MV-4-11 (cell line): ENCODE measurements at places on chromosomes 7 and 10.

DNA sequence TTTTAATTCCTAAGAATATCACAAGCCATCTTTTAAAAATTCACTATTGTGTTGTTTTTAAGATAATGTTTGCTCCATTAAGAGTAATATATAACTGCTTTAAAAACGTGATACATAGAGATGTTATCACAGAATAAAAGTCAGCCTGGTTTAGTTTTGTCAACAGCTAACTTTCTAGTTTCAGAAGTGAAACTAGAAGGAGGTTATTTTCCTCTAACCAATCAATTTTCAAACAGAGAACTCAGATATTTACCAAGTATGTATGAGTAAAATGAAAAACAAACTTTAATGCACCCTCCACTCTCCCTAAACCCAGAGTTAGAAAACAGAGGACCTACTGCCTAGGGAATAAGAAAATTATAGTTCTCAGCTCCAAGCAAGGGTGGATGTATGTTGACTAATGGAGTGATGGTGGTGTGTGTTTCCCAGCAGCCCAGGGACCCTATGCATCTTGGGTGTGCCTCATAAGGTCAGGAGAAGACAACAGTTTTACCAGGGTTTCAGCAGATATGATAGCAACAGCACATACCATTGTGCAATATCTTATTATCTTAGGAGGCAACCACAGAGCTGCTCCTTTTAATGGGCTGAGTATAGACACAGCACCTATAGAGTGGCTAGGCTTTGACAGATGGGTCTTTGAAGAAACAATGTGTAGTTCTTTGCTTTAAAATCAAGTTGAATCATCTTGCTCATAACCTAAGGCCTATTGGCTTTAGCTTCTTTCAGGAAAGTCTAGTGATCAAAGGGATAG, 58.4 kb downstream of the PTPRZ1 start:
- DNase-seq: no peak

GRCh38 chr7:159032322-159032721, 112.3 kb downstream of the VIPR2 start:
- no peak for DNase-seq

DNA sequence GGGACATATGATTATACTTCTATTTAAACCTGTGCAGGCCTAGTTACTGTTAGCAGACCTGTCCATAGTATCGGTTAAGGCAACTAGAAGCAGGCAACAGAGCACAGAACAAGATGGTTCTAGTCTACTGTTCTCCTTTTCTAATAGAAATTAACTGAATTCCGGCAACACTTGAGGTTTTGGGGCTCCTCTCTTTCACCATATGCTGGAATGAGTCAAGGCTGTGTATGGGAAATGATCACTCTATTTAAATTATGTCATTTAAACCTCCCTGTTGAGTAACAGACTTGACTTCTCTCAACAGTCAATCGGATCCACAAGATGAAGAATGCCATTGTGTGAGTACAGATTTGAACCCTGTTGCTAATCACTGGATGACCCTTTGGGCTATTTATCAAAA, 6.2 kb upstream of the OTUD1 start:
- peak; percentile 95 for DNase-seq

DNA sequence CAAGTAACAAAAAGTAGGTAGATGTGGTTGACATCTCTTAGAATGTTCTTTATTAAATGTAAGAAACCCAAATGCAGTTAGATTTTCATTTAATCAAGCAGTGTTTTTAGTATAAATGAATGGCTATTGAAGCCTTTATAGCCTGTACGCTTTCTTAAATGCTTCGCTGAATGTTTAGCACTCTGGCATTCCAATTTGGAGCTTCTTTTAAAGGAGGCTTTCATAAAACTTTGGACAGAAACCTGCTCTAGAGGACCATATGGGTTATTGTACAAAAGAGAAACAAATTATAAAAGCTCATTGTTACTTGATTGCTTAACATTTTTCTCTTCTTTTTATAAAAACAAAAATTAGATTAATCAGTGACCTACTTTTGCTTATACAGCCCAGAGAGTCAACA, 59.5 kb downstream of the KCND2 start:
- DNase-seq: no peak

DNA sequence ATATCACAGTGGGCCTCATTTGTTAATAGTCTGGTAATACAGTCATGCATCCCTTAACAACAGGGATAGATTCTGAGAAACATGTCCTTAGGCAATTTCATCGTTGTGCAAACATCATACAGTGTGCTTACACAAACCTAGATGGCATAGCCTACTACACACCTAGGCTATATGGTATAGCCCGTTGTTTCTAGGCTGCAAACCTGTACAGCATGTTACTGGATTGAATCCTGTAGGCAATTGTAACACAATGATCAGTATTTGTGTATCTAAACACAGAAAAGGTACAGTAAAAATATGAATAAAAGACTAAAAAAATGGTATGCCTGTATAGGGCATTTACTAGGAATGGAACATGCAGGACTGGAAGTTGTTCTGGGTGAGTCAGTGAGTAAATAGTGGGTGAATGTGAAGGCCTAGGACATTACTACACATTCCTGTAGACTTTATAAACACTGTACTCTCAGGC, 12.0 kb upstream of the RHOBTB1 start:
- DNase-seq: no peak

GRCh38 chr7:1700086-1700485, 30.0 kb downstream of the ELFN1 start:
- no peak for DNase-seq

DNA sequence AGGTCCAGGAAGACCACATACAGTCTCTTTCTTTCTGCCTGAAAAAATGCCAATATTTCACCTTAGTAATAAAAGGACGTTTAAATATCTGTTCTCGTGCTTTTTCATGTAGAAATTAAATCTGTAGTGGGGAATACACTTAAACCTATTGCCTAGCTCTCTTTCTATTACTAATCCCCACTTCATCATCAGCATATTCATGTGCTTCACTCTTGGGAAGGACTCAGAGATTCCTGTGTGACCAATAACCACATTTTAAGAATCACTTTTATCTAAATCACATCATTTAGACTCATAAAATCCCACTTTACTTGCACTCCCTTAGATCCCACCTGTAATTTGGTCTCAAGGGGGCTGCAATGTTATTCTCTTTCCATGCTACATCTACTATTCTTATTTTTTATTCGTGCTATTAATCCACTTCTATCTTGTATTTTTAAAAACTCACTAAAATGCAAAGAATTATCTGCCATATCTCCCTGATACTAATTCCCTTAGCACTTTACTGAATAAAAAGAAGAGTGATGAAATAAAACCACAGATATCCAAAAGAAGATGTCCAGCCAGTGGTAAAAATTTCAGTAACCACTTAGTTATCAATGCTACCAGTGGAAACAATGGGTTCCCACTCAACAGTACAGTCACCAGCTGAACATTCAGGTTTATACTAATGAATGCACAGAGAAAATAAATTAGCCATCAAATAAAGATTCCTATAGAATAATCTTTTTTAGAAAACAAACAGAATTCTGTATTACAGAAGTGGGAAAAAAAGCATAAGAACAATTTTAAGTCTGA, 102.1 kb downstream of the PPP1R17 start:
- no peak for DNase-seq

DNA sequence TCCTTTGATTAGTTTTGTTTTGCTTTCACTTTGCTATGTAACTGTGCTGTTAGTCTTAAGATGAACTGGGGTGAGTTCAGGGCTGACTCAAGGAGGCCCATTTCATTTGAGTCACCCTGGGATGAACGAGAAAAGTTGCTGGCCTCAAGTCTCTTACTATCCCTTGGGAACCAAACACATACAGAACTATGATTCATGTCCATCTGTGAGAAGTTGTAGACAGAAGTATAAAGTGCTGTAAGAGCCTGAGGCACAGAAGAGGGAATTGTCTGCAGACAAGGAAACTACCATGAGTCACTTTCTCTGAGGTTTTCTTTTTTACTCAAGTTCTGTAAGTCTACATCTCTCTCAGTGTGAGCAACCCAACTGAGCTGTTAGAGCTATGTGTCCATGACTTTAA, 179.8 kb upstream of the CSTF2T start:
- peak; percentile 74 for DNase-seq

GRCh38 chr10:59770689-59771088, 17.4 kb upstream of the MRLN start:
- no peak for DNase-seq

DNA sequence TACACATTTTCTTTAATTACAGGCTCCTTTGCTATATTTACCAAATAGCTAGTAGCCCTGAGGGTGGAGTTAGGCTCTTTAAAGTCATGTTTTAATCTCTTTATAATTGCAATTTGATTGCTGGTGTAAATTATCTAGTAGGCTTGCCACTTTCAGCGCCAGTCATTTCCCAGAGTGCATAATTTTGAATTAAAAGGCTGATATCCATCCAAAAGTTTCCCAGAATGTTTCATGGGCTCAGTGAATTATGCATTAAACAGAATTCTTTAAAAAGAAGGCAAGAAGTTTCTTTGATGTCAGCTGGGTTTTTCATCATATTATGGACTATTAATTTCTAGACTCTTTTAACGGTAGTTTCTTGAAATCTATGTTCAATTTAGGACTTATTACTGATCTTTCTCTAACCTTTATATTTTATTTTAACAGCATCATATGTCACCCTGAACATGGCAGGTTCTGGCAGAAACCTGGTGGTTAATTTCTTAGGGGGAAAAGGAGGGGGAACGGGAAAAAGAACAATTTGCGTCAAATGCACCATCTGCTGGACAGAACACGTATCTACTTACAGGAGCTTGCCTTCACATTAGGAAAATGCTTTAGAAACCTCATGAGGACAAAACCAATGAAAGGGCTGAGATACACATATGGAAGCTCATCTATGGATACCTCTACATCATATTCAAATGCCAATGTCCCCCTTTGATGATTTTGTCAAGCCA, 171.1 kb downstream of the GRM3 start:
- DNase-seq: peak; percentile 4

DNA sequence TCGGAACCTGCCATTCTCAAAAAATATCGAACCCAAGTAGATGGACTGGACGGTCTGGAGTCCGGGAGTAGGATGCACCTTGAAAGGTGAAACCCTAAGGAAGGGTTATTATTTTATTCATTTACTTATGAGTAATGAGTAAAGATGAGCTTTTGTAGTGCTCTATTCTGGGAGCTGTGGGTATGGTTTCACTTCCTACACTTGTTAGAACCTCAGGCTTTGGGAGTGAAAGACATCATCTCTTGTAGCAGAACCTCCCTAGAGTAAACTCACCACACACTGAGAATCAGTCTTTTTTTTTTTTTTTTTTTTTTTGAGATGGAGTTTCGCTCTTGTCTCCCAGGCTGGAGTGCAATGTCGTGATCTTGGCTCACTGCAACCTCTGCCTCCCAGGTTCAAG, 389.4 kb upstream of the AUTS2 start:
- DNase-seq: peak; percentile 94

DNA sequence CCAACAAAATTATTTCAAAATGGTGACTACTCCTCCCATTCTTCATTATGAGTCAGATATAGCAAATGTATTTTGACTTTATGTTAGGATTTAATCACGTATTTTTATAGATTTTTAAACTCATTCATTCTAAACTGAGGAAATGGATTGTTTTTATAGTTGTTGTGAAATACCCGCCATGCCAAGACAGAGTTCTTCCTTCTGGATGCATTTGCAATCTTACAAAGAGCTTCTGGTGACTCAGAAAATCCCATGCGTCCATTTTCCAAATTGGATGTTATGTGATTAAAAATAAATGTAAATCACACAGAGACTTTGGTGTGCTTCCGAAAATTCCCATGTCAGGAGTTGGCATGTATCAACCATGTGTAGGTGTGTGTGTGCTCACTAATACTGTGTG, 179.3 kb downstream of the TRIL start:
- no peak for DNase-seq

- no peak for DNase-seq
These were observed 257.8 kb downstream of the ETV1 start for GRCh38 chr7:13731643-13732042.

DNA sequence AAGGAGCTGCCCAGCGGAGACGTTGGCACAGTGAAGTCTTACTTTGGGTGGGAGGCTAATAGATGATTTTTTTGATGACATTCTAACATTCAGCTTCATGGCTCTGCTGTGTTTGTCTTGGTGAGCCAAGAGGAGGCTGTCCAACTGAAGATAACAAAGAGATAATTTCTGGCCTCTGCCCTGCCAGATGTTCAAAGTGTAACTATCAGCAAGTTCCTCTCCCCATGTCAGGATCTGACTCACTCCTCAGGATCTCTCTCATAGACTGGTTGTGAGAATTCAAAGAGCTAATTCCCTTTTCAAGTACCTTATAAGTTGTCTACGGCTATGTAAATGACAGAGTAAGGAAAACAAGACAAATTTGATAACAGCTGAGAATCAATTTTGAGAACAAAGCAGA, 1340.9 kb downstream of the XPNPEP1 start:
- DNase-seq: no peak

DNA sequence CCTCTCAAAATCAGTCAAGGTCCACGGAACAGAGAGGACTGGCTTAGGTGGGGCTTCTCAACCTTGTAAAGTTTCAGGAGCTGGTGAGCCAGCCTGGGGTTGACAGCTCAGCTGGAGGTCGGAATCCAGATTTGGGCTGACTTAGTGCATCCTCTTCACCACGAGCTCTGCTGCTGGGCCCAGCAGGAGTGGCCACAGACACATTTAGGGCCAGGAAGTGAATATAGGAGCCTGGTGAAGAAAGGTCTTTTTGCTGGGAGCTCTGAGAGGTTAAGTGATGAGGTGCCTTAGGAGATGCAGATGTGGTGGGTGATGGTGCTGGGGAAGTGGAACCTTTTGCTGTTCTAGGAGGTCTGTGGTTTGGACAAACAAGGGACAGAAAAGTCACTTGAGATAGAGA, 39.3 kb upstream of the MMD2 start:
- no peak for DNase-seq

DNA sequence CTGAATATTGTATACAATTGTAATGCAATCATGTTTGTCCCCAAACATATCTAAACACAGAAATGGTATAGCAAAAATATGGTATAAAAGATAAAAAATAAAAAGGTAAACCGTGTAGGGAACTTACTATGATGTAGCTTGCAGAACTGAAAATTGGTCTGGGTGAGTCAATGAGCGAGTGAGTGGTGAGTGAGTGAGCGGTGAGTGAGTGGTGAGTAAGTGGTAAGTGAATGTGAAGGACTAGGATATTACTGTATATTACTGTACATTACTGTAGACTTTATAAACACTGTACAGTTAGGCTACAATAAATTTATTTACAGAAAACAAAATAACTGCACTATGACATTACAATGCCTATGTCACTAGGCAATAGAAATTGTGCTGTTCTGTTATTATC, 1163.2 kb upstream of the SORCS1 start:
- DNase-seq: no peak

GRCh38 chr7:98178321-98178720, 32.9 kb upstream of the BHLHA15 start:
- DNase-seq: no peak

GRCh38 chr7:79452032-79452494, 1.4 kb downstream of the MAGI2 start:
- no peak for DNase-seq
